ENCODE measurements at places on chromosomes 6 and 20. TPM values are rescaled to one million over a fixed set of nuclear protein-coding genes. Genes with fewer than 3 reads are reported as not detected.

The ZBTB12 gene
- 0.33 TPM for total RNA-seq

The SLC22A1 gene
- 3.4 TPM for total RNA-seq

The CST7 gene
- not detected for total RNA-seq

The APCDD1L gene
- total RNA-seq, result 1.4 TPM

The RRAGD gene
- total RNA-seq, result 8.0 TPM

The PTCRA gene
- total RNA-seq, result not detected

The TREML2 gene
- not detected for total RNA-seq

The MLN gene
- total RNA-seq, result not detected

The SASH1 gene
- total RNA-seq, result 12.5 TPM

The C6orf141 gene
- 22.7 TPM for total RNA-seq

The SLC4A11 gene
- total RNA-seq, result 10.0 TPM

The CLVS2 gene
- not detected for total RNA-seq

The LY6G6F gene
- total RNA-seq, result not detected

The TRIM26 gene
- total RNA-seq, result 37.8 TPM

Measured in mammary epithelial cell (primary cell).